LNCaP clone FGC (cell line): ENCODE measurements at places on chromosomes 3 and 15.
A peak's percentile ranks its signal among the peaks of the same experiment; 100 is the strongest.

DNA sequence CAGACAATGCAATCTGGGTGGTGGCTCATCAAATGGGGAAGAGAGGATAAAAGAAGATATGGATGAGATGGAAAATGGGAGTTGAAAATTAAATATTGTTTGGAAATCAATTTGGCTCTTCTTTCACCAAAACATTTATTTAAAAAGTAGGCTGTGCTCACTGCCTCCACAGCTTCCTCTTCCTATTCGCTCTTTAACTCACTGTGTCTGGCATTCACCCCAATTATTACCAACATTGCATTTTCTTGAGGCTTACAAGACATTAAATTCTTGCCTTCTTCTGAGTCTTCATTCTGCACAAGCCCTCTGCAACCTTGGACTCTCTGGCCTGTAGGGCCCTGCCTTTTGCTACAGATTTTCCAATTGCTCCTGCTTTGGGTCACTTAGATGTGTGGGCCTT is 52.9 kb upstream of the TSPAN3 start:
- no peak for DNase-seq

GRCh38 chr3:166570102-166570501 is 732.9 kb upstream of the BCHE start:
- DNase-seq = no peak

DNA sequence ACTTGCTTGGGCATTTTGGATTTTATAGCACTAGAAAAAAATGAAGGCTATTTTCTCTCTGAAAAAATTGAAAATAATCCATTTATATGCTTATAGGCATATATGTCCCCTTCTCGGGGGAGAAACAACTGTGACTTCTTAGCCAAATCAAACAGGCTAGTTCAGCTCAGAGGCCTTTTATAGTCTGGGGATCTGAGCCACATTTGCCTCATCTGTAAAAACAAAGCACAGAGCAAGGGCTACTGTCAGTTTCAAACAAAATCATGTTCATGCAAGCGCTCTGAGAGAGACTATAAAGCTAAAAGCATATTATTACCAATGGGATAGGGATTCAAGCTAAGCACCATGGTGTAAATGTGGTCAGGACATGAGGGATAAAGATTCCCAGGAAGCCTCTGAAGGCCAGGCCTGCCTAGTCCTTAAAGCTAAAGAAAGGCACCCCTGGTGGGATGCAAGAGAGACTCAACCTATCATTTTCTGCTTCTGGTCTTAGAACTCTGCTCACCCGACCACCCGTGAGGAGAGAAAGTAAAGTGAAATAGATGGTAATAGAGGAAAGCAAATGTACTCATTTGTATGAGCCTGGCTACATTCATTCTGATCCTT is 51.0 kb upstream of the IL12A start:
- DNase-seq = no peak

GRCh38 chr3:113035387-113035982 is 44.7 kb downstream of the GTPBP8 start:
- peak; percentile 52 for DNase-seq

GRCh38 chr3:83873550-83873949 is 1085.2 kb upstream of the CADM2 start:
- no peak for DNase-seq

DNA sequence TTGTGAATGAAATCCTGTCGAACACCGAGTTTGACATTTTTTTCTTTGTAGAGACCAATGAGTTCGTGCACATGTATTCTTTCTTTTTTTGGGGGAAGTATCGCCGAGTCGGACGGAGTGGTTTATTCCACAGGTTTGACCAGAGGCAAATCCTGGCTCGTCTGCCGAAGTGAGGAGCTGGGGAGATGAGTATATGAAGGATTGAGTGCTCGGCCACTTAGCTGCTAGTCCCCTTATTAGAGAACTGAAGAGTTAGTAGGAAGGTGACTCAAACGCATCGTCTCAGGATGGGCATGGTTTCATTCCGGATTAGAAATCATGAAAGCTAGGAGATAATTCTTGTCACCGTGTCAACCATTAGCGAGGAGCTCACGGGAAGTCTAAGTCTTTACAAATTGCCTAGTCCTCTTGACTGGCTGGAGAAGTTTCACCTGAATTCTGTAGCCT is 154.7 kb upstream of the GOLIM4 start:
- DNase-seq = no peak

DNA sequence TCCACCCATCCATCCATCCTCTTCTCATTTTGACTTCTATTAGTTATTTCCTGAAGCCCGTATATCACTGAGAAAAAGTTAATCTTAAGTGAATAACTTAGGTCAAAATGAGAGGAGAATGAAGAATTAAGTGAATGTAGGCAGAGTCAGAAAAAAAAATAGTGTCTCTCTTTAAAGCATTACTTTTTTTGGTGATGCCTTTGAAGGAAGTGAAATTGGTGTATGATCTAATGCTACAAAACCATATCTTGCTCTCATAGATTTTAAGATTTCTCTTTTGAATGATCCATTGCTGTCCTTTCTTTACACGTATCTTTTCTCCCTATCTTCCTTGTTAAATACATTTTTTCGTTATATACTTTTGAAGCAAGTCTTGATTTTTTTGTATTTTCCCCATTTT is 23.4 kb downstream of the FNDC3B start:
- DNase-seq = no peak

GRCh38 chr3:133380481-133381225 is 19.2 kb upstream of the BFSP2 start:
- DNase-seq = no peak

GRCh38 chr3:106381939-106382335 is 513.1 kb upstream of the CBLB start:
- no peak for DNase-seq

DNA sequence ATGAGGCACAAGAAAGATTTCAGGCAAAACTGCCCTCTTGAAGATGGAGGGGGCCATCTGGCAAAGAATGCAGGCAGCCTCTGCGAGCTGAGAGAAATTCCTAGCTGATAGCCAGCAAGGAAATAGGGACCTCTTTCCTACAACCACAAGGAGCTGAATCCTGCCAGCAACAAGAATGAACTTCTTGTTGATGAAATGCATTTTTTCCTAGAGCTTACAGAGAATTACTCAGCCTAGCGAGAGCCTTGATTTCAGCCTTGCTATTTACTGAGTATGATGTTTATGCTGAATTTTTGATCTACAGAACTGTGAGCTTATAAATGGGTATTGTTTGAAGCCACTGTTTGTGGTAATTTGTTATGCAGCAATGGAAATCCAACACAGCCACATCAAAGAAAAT is 148.5 kb upstream of the NAALADL2 start:
- DNase-seq = no peak

DNA sequence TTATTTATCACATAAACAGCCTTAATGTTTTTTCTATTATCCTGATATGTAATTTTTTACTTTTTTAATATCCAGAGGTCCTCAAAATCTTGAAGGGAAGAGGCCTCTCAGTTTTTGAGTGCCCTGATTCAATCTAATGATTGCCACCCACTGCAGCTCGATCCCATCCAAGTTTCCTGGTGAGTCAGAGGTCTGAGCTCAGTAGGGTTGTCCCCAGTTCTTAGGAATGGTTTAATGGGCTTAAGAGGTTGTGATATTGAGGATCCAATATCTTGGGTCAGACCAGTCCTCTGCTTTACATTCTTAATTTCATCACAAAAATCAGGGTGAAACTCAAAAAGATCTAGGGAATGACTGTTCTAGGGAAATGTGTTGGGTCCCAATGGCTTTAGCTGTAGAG is 238.5 kb downstream of the NSUN3 start:
- DNase-seq = no peak

DNA sequence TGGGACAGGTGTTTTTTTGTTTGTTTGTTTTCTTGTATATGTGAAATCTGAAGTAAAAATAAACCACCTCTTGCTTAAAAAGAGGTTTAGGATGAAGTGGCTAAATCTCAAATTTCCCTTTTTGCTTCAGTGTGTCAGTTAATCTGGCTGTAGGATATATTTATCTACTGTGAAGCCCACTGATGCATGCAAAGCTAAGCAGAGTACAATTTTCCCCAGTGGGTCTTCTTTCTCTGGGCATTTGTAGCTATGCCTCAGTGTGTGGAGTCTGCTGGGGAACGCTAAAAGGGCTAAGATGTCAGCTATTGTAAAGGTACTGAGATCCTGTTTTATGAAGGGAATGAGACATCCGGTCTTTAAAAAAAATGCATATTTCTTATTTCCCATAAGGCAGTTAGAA is 190.6 kb downstream of the TCF12 start:
- DNase-seq = no peak

GRCh38 chr15:65451989-65452388 is 29.2 kb upstream of the IGDCC4 start:
- no peak for DNase-seq

DNA sequence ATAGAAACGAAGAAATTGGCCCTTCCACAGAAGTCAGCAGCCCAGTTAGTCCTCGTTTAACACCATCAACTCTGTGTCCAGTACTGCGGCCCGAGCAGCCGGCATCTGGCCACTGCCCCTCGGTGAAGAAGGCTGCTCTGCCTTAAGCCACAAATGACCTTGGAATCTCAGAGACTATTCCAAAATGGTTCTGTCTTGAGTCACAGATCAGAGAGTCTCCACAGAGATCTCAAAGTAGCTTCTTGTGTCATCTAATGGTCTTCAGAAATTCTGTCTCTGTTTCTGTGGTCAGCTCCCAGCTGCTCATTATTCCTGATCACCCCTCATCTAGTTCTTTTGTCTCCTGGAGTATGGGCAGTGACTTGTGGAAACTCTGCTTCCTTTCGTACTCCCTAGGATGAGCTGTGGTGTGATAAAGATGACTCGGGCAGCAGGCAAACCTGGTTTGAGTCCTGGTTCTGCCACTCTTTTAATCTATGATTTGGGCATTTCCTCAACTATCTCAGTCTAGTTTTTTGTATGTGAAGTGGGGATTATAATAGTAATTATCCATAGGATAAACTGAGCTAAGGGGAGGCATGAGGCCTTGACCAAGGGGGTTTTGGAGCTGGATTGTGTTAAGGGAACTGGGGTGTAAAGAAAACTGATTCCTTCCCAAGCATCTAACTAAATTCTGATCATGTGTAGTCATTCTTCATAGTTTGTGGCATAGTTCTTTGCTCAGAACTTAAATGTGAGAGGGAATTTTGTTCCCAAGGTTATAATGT is 22.6 kb downstream of the CRTC3 start:
- DNase-seq = no peak

GRCh38 chr15:92930054-92930621 is 30.0 kb downstream of the CHD2 start:
- no peak for DNase-seq

- peak; percentile 99 for DNase-seq
Measured at GRCh38 chr3:7382293-7383010, 521.5 kb downstream of the GRM7 start.

DNA sequence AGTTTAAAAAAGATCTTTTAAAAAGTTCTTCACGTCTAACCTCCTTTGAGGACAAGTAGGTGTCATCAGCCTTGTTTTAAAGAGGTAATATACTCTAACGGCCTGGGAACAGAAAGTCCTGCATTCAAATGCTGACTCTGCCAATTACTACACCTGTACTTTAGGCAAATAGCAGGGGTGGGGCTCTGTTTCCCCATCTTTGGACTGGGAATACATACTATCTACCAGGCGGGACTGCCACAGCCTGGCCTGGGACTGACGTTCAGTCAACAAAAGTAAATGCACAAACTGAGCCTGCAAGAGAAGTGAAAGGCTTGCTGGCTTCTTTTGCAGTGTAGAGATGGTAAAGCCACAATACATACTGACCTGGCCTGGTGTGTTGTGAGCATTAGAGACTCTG is 107.6 kb upstream of the SPATA12 start:
- no peak for DNase-seq

DNA sequence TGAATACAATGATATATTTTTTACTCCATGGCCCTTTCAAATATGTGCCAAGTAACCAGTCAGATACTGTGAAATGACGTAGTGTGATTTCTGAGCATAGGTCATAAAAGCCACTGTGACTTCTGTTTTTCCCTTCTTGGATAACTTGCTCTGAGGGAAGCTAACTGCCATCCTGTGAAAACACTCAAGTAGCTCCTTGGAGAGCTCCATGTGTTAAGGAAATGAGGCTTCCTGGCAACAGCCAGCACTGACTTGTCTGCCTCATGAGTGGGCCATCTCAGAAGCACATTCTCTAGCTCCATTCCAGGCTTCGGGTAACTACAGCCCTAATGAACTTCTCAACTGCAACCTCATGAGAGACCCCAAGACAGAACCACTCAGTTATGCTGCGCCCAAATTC is 9.5 kb upstream of the CCDC80 start:
- DNase-seq = no peak

- no peak for DNase-seq
Measured at GRCh38 chr3:172202797-172203196, 163.4 kb downstream of the FNDC3B start.

DNA sequence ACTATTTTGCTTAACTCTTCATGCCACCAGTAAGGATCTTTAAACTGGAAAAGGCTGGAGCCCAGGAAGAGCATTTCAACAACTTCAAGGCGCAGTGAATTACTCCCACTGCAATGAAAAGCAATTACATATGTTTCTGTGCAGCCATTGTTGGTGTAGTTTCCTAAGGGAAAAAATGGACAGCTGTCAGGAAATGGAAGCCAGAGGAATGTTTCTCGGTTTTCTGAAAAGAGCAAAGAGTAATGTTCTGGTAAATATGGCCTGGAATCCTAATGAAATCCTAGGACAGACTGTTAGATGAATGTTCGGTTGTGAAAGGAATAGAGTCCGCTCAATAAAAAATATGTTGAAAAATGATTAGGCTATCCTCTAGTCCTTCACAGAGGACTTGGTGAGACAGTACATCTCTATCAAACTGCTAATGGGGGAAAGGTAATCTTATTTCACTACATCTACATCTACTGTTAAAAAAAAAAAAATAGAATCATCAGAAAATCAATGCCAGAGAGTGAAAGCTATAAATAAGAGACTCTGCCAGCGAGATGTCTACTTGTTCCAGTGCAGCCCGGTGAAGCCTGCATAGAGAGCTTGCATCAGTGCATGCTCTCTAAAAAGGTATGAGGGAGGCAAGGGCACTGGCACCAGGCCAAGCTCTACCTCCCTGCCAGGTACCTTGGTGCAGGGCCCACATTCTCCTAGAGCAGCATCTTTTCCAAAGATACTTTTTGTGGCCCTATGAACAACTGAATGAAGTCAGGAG is 68.2 kb upstream of the TJP1 start:
- no peak for DNase-seq

DNA sequence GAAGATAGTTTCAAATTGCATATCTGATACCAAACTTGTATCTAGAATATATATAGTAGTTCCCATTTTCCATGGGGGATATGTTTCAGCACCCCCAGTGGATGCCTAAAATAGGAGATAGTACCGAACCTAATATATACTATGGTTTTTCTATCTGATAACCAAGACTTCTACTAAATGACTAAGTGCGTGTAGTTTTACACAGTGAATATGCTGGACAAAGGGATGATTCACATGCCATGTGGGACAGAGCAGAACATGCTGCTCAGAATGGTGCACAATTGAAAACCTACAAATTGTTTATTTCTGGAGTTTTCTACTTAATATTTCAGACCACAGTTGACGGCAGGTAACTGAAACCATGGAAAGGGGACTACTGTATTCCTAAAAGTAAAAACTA is 73.4 kb upstream of the TP63 start:
- DNase-seq = no peak

- no peak for DNase-seq
Measured at GRCh38 chr3:46867550-46867898, 4.3 kb upstream of the MYL3 start.

- DNase-seq = peak; percentile 6
Measured at GRCh38 chr3:100254168-100254777, 6.5 kb upstream of the TBC1D23 start.

- DNase-seq = no peak
Measured at GRCh38 chr3:86410587-86410986, 580.4 kb downstream of the VGLL3 start.
